Hair follicle dermal papilla cell (primary cell): ENCODE measurements at places on chromosomes 13 and 19. TPM values are rescaled to one million over a fixed set of nuclear protein-coding genes. Genes with fewer than 3 reads are reported as not detected.

The AP1M2 gene
- not detected in 2 replicates for total RNA-seq

The ACER1 gene
- total RNA-seq: not detected in 2 replicates

The KLK12 gene
- total RNA-seq: not detected in 2 replicates

The CABP5 gene
- total RNA-seq: not detected in 2 replicates

The SERTM1 gene
- not detected in 2 replicates for total RNA-seq

The UBE2L5 gene
- total RNA-seq: 0.85 TPM in 1 of 2 replicates, not detected in the other

The ZNF432 gene
- 10.9 and 11.1 TPM in 2 replicates for total RNA-seq

The MBD3L2 gene
- not detected in 2 replicates for total RNA-seq

The PGLYRP2 gene
- total RNA-seq: not detected in 2 replicates

The PNMA8A gene
- 0.36 and 8.9 TPM in 2 replicates for total RNA-seq

The PEAK3 gene
- under 0.01 TPM in 1 of 2 replicates, not detected in the other for total RNA-seq

The RXFP2 gene
- not detected in 2 replicates for total RNA-seq

The CD70 gene
- total RNA-seq: not detected in 2 replicates

The KLK11 gene
- not detected in 2 replicates for total RNA-seq

The OLFM2 gene
- 31.9 and 152 TPM in 2 replicates for total RNA-seq

The TSKS gene
- total RNA-seq: not detected in 2 replicates

The TRIP10 gene
- 41.7 and 44.4 TPM in 2 replicates for total RNA-seq

The ONECUT3 gene
- total RNA-seq: not detected in 2 replicates

The OR7D2 gene
- not detected in 2 replicates for total RNA-seq

The RGL3 gene
- 0.16 and 1.6 TPM in 2 replicates for total RNA-seq

The MTUS2 gene
- 5.5 and 7.4 TPM in 2 replicates for total RNA-seq

The ZNF625 gene
- 9.2 and 9.4 TPM in 2 replicates for total RNA-seq

The ZNF681 gene
- 0.61 and 0.65 TPM in 2 replicates for total RNA-seq

The ZNF850 gene
- total RNA-seq: 1.3 and 4.5 TPM in 2 replicates

The PSG4 gene
- 0.24 and 34.1 TPM in 2 replicates for total RNA-seq

The SIPA1L3 gene
- 12.7 and 14.0 TPM in 2 replicates for total RNA-seq

The IRGC gene
- not detected in 2 replicates for total RNA-seq

The ZNF490 gene
- total RNA-seq: 5.8 and 6.5 TPM in 2 replicates

The WASF3 gene
- 14.7 and 15.9 TPM in 2 replicates for total RNA-seq

The RAB3D gene
- total RNA-seq: 23.7 and 24.3 TPM in 2 replicates

The RFX2 gene
- 18.3 and 19.9 TPM in 2 replicates for total RNA-seq

The ZNF534 gene
- total RNA-seq: not detected in 2 replicates

The CCDC194 gene
- total RNA-seq: 0.49 TPM in 1 of 2 replicates, not detected in the other
